ENCODE measurements at places on chromosomes 5 and 9.

DNA sequence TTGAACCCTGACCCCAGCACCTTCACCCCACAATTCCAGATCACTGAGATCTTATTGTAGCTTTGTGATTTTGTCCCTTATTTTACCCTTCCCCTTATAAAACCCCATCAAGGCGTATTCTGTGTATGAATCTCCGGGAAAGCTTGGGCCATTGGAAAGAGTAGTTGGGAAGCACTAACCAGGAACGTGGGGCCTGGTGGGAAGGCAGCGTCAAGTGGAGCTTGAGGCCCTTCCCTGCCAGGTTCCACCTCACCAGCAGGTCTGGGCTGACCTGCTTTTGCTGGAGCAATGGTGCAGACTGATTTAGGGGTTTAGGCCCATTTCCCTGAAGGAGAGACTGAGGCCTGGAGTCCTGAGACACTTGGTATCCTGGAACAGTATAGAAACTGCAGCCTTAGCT, 9.3 kb downstream of the PHF2 start:
- no peak for DNase-seq

GRCh38 chr5:150141544-150142184, 14.0 kb downstream of the PDGFRB start:
- no peak for DNase-seq

GRCh38 chr5:137703565-137703964, 32.3 kb downstream of the KLHL3 start:
- DNase-seq = no peak

- DNase-seq = no peak
Measured at GRCh38 chr5:168550656-168551055, 21.6 kb downstream of the FBLL1 start.

DNA sequence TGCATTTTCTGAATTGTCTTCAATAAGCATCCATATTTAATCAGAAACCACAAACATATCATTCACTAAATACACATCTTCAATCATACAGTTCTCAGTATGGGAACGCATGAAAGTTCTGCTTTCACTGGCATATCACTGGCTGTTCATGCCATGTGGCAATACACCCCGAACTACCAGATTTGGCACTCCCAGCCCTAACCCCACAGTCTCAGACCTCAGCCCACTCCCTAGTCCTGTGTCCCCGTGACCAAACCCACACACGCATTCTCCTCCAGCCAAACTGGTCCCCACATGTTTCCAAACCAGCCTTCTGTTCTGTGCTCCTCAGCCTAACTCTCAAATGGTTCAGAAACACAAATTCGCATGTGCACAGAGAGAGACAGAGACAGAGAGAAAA, 20.6 kb downstream of the KCNMB1 start:
- DNase-seq = no peak

DNA sequence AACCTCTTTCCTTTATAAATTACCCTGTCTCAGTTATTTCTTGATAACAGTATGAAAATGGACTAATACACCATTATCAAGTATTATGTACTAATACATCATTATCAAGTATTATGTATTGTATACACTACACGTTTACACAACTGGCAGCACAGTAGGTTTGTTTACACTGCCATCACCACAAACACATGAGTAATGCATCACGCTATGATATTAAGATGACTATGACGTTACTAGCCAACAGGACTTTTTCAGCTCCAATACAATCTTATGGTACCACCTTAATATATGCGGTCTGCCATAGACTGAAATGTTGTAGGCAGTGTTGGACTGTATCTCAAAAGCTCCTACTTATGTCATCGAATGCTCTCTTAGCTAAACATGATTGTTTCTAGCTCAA, 28.2 kb downstream of the PRELID2 start:
- no peak for DNase-seq

DNA sequence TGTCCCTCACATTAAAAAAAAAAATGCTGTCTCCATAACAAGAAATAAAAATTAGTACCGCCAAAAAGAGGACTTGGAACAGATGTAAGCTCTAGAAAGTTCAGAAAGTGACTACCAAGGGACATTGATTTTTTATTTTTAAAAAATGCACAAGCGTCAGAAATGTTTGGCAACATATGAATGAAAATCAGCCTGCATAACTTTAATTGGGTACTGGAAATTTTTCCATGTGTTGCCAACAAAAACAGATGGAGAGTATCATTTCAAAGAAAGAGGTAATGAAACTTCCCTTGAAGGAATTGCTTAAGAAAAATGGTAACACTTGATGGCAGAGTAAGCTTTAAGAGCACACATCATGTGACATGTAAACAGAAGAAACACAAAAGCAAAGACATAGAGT, 47.2 kb downstream of the OR2K2 start:
- no peak for DNase-seq

GRCh38 chr5:10106806-10107205, 142.9 kb downstream of the ATPSCKMT start:
- DNase-seq = no peak

- DNase-seq = no peak
Measured at GRCh38 chr9:33249087-33249658, 9.2 kb downstream of the SPINK4 start.

- no peak for DNase-seq
Measured at GRCh38 chr5:169467041-169467771, 116.4 kb upstream of the SPDL1 start.

- DNase-seq = no peak
Measured at GRCh38 chr5:9766581-9766980, 136.4 kb upstream of the TAS2R1 start.

- no peak for DNase-seq
Measured at GRCh38 chr5:131766689-131767088, 30.1 kb downstream of the FNIP1 start.

DNA sequence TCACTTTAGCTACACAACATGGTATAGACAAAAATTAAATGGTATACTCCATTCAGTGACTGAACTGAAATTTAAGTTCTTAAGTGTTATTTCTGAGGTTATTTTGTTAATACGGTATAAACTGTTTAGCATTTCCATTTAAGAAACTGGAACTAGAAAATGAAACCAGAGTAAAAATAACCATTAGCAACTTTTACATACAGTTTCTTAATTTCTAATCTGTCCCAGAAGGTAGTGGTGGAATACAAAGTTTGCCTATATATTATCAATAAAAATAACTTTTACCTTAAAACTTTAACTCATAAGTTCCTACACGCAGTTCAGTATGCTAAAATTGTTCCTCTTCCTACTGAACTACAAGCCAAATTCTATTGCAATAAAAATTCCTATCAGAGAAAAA, 10.3 kb downstream of the GOLPH3 start:
- no peak for DNase-seq

- DNase-seq = no peak
Measured at GRCh38 chr5:59385700-59386099, 507.8 kb downstream of the PDE4D start.

DNA sequence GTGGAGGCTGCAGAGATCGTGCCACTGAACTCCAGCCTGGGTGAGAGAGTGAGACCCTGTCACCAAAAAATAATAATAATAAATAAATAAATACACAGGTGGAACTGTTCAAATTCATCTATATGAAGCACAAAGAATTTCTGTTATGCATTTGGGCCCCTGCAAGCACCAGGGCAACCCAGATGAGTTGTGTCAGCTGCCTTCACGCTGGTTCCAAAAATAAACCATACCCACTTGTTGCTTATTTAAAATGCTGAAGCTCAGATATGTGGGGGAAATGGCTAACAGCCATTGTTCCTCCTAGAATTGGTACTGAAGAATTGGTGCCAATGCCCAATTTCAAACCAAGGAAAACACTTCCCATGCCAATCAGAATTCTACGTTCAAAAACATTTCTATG, 10.5 kb upstream of the C5orf15 start:
- no peak for DNase-seq

DNA sequence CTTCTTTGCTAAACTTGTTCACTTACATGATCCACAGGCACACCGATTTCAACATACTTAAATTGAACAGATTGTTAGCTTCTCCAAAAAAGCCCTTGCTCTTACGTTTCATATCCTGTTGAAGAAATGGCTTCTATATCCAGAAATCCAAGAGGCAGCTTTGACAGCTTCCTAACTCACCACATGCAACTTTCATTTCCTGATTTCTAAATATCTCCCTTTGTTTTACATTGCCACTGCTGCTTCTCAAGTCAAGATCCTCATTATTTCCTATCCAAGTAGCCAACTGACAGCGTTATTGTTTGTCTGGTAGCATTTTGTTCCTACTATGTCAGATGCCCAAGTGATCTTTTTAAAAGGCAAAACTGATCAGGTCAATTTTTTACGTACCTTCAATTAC, 913.2 kb upstream of the TYRP1 start:
- no peak for DNase-seq

GRCh38 chr9:133341369-133342068, 5.5 kb upstream of the SURF6 start:
- DNase-seq = no peak

GRCh38 chr9:96612105-96612965, 7.3 kb downstream of the CDC14B start:
- DNase-seq = no peak

DNA sequence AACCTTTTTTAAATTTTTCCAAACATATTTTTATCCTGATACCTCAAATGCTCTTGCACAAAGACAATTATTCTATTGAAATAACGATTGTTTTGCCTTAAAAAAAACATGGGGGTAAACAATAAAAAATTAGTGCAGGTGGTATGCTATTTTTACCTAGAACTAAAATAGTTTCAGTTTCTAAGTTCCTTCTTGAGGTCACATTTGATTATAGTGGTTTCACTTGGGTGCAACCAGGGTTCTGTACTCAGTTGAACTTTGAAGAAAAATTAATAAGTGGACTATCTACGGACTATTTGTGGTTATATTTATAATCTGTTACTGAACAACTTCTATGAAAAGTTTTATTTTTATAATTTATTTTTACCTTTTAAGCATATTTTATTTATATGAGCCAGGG, 387.1 kb upstream of the IZUMO3 start:
- DNase-seq = no peak

GRCh38 chr9:1337169-1337568, 287.0 kb downstream of the DMRT2 start:
- DNase-seq = no peak

GRCh38 chr9:138099803-138100598, 222.4 kb downstream of the CACNA1B start:
- no peak for DNase-seq

DNA sequence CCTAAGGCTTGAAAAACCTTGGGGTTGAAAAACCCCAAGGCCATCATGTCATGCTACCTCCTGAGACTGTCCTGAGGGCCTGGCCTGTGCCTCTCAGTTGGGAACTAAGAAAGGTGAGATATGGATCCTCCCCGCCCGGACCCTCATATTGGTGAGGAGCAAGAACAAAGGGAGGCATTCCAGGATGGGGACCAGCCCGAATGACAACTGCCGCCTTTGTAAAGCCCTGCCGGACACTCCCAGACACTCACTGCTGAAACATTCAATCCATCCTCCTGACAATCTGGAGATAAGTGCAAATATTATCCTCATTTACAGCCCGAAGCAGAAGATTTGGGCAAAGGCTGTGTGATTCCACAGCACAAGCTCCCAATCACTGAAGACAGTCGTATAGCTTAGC, 298.3 kb downstream of the NSG2 start:
- DNase-seq = no peak

- no peak for DNase-seq
Measured at GRCh38 chr5:60340965-60341471, 358.9 kb downstream of the DEPDC1B start.
